ENCODE measurements at places on chromosomes 2 and 18.

DNA sequence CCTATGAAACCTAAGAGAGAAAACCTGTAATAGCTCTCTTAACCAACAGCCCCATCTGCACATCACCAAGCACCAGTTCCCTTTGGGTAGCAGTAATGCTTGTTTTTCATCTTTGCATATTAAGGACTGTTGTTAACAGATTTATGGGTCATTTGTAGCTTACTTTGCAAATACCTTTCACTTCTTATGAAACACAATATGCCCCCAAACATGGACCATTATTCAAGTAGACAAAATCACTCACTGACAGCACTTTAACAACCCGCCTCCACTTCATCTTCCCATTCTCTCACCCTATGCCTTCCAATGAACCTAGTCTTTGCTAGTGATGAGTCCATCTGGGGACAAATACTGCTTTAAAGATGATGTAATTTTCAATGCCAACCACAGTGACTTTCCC lies 64.4 kb downstream of the GFPT1 start:
- DNase-seq = no peak

GRCh38 chr2:121721926-121722325 lies 14.7 kb downstream of the NIFK start:
- no peak for DNase-seq

GRCh38 chr2:166610180-166610912 lies 116.3 kb upstream of the SCN7A start:
- peak; percentile 28 for DNase-seq

DNA sequence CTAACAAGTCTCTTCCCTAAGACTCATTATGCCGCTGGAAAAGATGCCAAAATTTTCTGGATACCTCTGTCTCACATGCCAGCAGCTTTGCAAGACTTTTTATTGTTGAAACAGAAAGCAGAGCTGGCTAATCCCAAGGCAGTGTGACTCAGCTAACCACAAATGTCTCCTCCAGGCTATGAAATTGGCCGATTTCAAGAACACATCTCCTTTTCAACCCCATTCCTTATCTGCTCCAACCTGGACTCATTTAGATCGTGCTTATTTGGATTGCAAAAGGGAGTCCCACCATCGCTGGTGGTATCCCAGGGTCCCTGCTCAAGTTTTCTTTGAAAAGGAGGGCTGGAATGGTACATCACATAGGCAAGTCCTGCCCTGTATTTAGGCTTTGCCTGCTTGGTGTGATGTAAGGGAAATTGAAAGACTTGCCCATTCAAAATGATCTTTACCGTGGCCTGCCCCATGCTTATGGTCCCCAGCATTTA lies 26.3 kb downstream of the DHRS9 start:
- DNase-seq = no peak

DNA sequence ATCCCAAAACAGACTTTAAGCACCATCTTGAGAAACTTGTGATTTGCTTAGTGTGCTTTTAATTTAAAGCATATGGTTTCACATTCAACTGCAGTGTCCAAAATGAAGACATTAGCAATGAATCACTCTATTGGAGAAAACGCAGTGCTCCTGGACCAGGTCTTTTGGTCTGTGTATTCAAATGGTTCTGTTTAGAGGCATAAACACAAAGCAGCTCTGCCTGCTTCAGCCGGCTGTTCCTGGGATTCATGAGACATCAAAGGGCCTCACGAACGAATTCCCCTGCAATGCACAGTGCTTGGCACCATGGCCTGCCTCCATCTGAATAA lies 117.1 kb upstream of the SP5 start:
- DNase-seq = no peak

- no peak for DNase-seq
These were observed 226.7 kb upstream of the HNRNPA3 start for GRCh38 chr2:176985871-176986270.

- DNase-seq = no peak
These were observed 67.7 kb downstream of the GALNT14 start for GRCh38 chr2:31070339-31071125.

DNA sequence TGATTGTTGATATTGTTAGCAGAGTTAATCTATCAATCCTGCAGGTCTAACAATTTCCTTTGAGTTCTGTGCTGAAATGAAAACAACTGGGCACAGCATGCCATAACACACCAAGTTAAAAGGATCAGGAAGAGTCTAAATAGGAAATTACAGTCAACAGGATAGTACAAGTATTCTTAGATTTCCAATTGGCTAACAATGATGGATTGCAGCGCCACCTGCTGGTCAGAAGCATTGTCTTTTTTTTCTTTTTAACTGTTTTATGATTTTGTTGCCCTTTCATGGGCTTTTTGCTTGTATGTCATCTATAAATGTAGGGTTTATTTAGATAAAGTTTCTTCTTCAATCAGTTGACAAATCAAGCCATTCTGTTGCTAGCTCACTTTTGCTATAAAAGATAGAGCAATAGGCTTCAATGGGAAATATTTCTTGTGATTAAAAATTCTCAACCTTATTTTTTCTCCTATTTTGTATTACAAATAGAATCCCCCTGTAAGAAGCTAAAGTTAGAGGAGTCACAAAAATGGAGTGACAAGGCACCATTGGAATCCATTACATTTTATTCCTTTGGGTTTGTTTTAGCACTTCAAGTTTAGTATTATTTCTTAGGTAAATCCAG lies 40.8 kb upstream of the RPRM start:
- peak; percentile 44 for DNase-seq

DNA sequence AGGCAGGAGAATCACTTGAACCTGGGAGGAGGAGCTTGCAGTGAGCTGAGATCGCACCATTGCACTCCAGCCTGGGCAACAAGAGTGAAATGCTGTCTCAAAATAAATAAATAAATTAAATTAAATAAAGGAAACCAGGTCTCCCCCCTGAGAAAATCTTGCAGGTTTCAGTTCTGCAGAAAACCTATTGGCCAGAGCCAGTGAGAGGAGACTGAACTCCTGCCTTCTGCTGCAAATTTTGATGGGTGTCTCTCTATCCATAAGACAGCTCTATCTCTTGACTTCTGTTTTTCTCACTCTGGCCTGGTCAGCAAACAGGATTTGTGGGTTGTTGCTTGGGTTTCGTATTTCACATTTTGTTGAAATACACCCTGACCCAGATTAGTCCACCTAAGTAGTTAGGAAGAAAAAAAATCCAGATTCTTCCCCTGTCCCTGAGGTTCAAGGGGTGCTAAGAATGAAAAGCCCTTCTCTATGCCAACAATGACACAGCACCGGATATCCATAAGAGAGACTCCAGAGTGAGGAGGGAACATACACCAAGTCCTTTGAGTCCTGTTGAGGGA lies 86.7 kb upstream of the MAP4K4 start:
- DNase-seq = no peak

GRCh38 chr2:106566050-106566449 lies 78.9 kb downstream of the CD8B2 start:
- DNase-seq = peak; percentile 39

DNA sequence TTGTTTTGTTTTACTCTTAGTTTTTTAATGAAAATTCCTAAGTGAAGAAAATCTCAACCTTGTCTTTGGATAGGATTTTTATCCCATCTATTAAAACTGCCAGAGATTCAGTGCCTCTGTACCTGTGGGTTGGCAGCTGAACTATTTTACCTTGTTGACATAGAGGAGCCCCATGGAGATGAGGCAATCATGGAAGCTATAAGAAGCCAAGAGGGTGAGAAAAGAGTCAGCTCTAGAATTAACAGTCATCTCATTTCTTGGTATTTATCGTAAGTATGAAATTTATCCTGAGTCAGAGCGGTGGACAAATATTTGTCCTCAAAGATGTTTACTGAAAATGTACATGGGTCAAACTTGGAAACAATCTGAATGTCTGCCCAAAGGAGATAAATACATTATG lies 35.8 kb upstream of the PGAP1 start:
- DNase-seq = no peak

GRCh38 chr2:108626995-108627394 lies 92.3 kb upstream of the RANBP2 start:
- DNase-seq = no peak

DNA sequence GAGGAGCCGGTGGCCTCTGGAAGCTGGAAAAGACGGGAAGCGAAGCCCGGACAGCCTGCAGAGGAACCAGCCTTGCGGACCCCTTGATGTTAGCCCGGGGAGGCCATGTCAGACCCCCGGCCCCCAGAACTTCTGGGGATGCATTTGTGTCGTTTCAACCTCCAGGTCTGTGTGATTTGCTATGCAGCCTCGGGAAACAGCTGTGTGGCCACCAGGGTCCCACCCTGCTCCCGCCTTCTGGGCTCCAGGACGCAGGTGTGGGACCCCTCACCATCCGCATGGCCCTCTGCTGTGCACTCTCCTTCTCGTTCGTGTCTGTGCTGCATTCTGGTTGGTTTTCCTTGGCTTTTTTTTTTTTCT lies 13.3 kb downstream of the NEU4 start:
- DNase-seq = no peak

GRCh38 chr18:74465775-74466174 lies 8.7 kb upstream of the DIPK1C start:
- no peak for DNase-seq

DNA sequence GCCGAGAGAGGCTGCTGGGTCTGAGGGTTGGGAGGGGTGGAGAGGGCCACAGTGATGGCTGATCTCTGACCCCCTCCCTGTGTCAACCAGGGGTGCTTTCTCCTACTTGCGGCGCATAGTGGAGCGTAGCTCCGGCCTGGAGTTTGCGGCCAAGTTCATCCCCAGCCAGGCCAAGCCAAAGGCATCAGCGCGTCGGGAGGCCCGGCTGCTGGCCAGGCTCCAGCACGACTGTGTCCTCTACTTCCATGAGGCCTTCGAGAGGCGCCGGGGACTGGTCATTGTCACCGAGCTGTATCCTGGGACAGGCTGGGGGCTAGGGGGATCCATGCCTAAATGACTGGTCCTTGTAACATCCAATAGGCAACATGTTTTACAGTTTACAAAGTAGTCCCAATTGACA lies 20.9 kb upstream of the GMPPA start:
- peak; percentile 85 for DNase-seq
